ENCODE measurements at places on chromosomes 5 and 9.

DNA sequence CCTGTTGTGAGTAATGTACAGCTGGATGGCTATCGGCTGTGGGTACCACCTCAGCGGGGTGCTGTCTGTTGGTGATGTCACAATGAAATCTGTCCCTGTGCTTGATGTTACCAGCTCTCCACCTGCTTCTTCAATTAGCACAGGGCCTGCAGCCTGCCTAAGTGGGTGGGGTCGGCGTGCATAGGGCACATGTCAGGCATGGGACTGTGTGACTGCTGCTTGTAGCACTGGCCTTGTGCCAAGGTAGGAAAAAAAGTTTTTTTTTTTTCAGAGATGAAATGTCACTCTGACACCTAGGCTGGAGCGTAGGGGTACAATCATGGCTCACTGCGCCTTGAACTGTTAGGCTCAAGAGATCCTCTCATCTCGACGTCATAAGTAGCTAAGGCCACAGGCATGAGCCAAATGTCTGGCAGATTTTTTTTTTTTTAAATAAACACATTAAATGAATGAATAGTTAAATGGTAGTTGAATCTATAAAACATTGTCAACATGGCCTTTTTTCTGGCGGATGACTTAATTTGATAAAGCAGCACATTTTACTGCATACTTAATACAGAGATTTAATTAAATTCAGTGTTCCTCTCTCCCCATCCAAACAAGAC lies 222.5 kb downstream of the NXNL2 start:
- DNase-seq: no peak

- DNase-seq: peak; percentile 76
Observed at GRCh38 chr5:80082731-80083100, 47.6 kb downstream of the THBS4 start.

GRCh38 chr9:4955836-4956235 lies 29.2 kb upstream of the JAK2 start:
- peak; percentile 52 for DNase-seq

GRCh38 chr5:31182136-31182535 lies 11.3 kb upstream of the CDH6 start:
- DNase-seq: no peak

DNA sequence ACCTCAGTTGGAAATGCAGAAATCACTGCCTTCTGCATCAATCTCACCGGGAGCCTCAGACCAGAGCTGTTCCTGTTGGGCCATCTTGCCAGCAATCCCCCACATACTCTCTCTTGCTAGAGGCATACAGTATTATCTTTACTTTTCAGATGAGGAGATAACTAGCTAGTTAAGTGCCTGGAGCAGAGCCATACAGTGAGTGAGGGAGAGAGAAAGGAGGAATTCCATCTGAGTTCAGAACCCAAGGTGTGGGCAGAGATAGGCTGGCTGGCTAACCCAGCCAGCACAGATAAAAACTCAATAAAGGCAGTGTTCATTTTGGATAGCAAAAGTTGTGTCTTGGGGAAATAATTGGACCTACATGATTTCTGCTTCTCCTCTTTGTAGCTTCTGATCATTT lies 268.0 kb upstream of the KIF2A start:
- no peak for DNase-seq

DNA sequence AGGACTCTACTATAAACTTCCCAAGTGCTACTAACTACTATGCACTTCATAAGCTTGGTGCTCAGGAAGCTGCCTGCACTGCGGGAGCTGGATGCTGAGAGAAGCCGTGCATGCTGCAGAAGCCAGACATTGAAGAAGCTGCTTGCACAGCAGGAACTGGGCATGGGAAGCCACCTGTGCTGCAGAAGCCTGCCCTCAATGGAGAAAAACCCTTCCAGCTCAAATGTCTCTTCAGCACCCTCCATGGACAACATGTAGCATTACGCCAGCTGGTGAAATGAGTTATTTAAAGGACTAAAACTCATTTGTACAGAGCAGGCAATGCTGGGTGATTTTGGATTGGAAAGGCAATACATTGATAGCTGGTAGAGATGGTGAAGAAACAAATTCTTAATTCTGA lies 247.2 kb downstream of the KIF4B start:
- DNase-seq: no peak

GRCh38 chr9:135718616-135719015 lies 16.6 kb downstream of the KCNT1 start:
- no peak for DNase-seq

GRCh38 chr5:135950611-135951010 lies 4.2 kb downstream of the LECT2 start:
- DNase-seq: peak; percentile 71

- DNase-seq: peak; percentile 49
Observed at GRCh38 chr5:145510324-145510723, 324.8 kb downstream of the PRELID2 start.

GRCh38 chr5:776862-777711 lies 7.4 kb downstream of the ZDHHC11B start:
- no peak for DNase-seq

DNA sequence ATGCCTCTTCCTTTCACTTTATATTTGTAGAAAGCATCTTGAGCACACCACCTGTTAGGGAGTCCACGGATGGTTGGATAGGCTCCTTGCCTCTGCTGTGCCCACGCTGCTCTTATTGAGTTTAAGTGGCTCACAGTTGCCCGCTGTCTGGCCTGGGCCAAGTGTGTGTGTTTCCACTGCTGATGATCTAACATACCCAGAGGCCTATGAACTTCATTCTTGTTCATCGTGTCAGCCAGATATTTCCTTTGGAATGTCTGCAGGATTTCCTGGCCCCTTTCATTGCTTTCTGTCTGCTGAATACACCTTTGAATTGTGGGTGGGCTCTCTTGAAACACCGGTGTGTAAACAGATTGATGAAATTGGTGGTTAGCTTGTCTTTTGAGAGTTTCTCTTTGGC lies 46.6 kb downstream of the MVB12B start:
- DNase-seq: no peak

DNA sequence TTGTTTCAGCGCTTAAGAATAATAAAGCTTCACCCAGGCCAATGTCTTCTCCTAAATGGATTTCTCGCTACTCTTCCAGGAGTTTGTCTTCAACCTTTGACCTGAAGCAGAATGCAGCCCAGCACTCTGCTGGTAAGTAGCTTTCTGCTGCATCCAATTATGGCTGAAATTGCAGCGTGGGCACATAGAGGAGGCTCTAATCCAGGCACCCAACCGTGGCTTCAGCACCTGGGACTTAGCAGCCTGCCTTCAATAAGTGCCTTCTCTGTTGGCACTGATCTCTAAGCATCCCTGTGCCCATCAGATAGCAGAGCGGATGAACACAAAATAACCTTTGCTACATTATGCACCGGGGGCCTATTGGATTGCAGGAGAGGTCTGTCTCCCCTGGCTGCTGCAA lies 105.2 kb downstream of the TRIM32 start:
- no peak for DNase-seq
